Stimulated activated CD8-positive, alpha-beta memory T cell treated with anti-CD3 and anti-CD28 coated beads, Interleukin-15, amount 100 ng/mL, for 1 hour (primary cell): ENCODE measurements at places on chromosomes 11 and 22.

DNA sequence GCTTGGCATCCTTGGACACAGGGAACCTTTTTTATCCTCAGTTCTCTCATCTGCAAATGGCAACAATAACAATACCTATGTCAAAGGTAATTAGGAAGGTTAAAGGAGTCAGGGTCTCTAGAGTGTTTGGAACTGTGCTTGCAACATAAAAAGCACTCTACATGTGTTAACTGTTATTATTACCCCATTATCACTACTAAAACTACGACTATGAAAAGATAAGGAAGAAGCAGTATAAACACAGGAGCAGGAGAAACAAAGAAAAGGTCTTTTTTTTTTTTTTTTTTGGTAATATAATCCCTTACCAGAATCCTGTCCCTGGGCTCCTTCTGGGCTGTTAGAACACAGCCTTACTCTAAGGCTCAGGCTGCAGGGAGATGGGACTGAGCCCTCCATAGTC lies 348.2 kb downstream of the CADM1 start:
- DNase-seq = no peak

DNA sequence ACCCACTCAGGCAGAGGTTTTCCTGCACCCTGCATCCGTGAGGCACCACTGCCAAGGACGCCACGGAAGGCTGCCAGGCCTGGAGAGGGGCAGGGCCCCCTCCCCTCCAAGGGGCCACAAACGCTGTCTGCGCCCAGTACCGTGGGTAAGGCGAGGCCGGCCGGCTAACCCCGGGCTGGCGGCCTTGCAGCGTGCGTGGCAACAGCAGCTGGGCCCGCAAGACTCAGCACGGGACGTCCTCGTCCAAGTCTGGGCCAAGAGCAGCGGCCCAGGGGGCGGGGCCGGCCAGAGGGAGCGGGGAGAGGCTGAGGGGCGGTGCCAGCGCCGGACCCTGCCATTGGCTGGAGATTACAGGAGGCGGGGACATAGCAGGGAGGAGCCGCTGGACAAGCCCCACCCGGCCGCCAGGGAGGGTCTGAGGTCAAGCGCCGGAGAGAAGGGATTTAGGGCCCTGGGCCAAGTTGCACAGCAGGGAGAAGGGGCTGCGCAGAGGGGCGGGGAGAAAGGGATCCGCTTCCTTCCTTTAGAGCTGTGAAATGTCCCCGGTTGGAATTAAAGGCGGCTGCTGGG lies 16.0 kb downstream of the SLC43A1 start:
- no peak for DNase-seq

DNA sequence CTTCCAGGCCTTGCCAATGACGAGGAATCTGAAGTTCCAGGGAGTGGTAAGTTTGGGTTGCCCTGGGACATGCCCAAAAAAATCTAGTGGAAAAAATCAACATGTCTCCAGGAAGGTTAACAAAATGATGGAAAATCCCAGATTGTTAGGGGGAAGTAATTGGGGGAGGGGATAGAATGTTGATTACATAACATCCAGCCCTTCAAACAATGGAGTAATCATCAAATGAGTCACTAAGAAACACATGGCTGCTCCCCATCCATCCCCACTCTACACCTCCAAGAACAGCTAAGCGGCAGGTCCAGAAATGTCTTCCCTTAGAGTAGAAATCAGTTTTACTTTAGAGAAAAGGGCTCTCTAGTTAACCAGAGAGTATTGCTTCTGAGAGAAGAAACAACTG lies 94.9 kb downstream of the ETS1 start:
- no peak for DNase-seq

DNA sequence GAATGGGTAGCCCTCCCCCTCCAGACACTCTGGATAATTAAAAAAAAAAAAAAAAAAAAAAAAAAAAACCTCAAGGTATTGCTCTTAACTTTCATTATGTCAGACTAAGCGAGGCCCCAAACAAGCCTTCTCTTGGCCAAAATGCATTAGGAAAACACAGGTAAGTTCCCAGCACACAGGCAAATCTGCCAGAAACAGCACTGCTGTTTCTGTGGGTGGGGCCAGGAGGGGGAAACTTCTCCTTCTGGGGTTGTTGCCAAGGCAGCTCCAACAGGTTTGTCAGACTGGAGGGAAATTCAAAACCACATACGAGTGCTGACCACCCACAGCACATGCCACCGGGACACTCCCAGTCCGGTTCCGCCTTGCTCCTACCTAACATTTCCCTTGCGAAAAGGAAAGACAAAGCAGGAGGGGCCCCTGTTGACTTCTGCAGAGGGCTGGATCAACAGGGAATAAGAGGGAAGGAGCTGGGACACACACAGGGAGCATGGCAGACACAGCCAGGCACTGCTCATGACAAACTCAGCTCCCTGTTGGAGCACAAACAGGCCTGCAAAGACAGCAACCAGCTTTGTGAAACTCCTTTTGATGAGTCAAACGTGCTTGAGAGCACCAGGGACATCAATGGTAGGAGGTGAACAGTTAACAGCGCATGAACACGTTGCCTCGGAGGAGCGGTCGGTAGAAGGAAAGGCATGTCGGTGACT lies 55.0 kb downstream of the MYH9 start:
- DNase-seq = no peak

DNA sequence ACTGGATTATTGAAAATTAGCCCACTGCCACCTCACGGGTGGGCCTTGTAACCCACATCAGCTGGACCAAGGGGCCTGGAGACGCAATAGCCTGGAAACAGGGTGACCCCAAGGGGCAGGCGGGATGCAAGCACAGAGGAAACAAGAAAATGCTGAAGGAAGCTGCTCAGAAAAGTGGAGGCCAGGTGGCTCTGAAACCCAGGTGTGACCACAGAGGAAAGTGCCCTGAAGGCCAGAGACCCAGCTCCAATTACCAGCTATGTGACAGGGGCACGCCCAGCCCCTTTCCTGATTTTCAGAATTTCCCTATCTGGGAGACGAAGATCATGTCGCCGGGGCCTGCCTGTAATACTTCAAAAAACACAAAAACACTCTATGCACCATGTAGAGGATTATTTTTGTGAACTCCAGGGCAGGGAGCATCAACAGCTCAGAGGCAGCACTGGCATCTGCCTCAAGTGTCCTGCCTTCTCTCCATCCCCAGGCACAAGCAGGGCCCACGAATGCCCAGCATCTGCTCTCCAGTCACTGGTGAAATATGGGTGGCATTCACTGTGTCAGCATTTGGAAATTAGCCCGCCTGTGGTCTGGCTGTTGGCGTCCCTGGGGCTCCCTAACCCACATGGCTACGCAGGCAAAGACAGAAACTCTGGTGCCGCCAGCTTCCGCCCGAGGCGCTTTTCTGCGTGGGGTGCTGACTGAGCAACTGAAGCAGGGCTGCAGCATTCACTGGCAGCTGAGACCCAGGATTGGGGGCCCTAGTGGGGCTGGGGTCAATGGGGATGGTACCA lies 6.3 kb downstream of the KCNJ1 start:
- no peak for DNase-seq

- DNase-seq = no peak
Observed at GRCh38 chr11:61536676-61537270, 28.2 kb downstream of the LRRC10B start.

GRCh38 chr11:14622223-14622954 lies 21.2 kb upstream of the PDE3B start:
- no peak for DNase-seq

GRCh38 chr22:38313384-38313955 lies 3.8 kb downstream of the CSNK1E start:
- DNase-seq = no peak

DNA sequence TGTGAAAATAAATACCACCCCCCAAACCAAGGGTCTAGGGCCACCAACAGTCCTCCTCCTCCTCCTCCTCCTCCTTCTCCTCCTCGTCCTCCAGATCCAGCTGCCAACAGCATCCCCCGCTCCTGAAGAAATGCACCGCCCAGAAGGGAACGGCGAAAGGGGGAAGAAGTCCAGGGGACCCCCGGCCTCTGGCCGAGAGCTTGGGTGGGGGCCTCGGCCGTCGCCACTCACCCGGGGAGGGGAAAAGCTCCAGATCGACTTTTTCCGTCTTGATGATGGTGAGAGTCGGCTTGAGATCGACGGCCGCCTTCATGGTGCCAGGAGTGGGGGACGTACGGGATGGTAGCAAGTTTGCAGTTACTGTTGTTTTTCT lies 65.7 kb downstream of the ETS1 start:
- no peak for DNase-seq

- no peak for DNase-seq
Observed at GRCh38 chr11:17918049-17918605, 94.7 kb downstream of the SERGEF start.

DNA sequence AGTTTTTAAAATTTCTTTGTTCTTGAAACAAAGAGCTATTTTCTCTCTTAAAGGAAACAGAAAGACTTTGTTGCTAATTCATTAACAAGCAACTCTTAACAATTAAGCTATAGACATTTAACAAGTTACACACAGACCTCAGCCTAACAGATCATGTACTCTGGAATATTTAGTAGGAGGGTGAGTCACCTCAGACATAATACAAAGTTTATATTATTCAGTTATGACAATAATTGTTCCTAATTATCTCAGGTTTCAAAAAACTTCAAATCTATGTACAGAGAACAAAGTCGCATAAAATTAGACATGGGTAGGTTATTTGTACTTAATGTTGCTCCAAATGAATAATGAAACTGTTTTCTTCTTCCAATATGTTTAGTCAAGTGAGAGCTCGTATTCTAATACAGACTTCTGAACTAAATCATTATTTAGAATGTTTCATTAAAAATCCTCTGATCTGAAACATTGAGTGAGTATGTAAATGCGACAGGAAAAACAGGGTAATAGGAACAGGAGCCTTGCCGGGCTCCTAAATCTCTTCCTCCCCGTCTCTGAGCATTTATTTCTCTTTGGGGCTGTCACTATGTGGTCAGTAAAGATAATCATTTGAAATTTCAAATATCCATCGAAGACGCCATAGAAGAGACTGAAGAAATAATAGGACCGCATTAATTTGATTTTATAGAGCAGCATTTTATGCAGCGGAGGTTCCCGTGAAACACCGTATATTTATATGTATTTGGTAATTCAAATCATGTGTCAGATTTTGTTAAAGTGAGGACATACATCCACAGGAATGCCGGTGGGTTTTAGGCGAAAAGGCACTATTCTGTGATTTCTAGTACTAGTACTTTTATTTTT lies 8.7 kb upstream of the BARX2 start:
- DNase-seq = no peak

GRCh38 chr22:42500836-42501179 lies 18.8 kb downstream of the RRP7A start:
- DNase-seq = no peak

- no peak for DNase-seq
Observed at GRCh38 chr11:44243595-44244343, 66.2 kb downstream of the ALX4 start.

GRCh38 chr11:69301081-69301454 lies 7.1 kb downstream of the MYEOV start:
- no peak for DNase-seq

- DNase-seq = no peak
Observed at GRCh38 chr11:29281271-29281777, 735.5 kb downstream of the KCNA4 start.

GRCh38 chr22:48577014-48577690 lies 1250.5 kb downstream of the BRD1 start:
- DNase-seq = no peak

DNA sequence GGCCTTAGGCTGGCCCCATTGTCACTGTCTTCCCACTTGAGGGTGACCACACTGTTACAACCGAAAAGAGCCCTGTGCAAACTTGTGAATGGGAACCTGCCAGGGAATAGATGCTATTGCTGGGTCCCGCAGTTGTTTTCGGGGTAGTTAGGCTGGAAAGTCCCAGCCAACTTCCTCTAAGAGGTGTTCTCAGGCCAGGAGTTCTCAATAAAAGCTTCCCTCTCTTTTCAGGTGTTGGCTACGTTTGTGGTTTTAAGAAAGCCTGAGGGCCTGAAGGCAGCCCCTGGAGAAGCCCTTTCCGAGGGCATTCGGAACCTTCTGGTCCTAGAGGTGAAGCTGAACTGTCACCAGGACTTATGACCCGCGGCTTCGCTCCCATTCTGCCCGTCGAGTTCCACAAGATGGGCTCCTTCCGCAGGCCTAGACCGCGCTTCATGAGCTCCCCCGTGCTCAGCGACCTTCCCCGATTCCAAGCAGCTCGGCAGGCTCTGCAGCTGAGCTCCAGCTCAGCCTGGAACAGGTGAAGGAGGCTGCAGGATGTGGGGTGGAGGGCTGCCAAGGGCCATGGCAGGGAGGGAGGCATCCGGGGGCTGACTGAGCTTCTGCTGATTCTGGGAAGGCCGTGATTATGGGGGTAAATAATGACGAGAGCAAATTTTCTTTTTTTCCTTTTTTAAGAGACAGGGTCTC lies 104.8 kb downstream of the PRR5L start:
- DNase-seq = no peak

DNA sequence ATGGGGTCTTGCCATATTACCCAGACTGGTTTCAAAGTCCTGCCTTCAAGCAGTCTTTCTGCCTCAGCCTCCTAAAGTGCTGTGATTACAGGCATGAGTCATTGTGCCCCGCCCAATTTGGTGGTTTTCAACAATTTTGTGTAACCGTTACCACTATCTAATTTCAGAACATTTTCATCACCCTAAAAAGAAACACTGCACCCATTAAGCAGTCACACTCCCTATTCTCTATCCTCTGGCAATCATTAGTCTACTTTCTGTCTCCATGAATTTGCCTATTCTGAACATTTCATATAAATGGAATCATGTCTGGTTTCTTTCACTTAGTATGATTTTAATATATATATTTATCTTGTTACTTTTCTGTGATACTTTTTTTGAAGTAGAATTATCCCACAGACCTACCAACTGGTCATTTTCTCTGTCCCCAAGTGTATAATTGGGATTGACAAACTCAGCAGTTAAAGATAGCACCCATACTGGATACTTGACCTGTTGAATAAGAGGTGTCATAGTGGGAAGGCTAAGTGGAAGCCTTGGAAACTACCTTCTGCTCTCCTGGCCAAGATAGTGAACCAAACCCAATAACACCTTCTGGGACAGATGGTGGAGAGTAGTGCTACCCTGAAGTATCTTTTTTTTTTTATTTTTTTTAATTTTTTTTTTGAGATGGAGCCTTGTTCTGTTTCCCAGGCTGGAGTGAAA lies 64.8 kb downstream of the STIM1 start:
- DNase-seq = peak; percentile 57

DNA sequence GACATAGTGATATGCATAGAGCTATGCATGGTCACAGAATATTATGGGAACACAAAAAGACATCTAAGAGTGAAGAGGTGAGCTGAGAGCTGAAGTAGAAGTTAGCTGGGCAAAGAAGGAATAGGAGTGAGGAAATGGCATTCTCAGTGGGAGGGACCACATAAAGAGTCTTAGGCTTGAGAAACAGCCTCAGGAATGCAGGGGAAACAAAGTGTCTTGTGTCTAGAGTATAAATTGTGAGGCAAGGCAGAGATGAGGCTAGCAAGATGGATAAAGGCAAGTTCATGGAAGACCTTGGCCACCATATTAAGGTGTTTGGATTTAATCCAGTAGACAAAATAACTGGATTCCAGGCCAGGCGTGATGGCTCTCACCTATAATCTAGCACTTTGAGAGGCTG lies 40.6 kb upstream of the CRTAM start:
- no peak for DNase-seq
